NCI-H510A (cell line): ENCODE measurements at places on chromosomes 2 and 18.

DNA sequence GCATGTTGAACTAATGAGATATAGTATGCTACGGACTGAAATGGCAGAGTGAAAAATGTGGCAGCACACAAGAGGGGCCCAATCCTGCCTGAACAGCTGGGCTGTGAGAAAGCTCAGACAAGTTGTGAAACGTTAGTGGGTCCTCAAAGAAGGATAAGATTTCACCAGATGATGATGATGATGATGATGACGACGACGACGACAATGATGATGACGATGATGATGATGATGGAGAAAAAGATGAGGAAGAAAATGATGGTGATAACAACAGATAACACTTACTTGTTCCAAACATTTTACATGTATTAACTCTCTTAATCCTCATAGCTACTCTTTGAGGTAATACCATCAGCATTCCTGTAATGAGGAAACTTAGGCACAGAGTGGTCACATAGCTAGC lies 94.2 kb downstream of the WDPCP start:
- no peak for DNase-seq

- DNase-seq, result no peak
These were observed 536.0 kb upstream of the CDH2 start for GRCh38 chr18:28712796-28713425.

DNA sequence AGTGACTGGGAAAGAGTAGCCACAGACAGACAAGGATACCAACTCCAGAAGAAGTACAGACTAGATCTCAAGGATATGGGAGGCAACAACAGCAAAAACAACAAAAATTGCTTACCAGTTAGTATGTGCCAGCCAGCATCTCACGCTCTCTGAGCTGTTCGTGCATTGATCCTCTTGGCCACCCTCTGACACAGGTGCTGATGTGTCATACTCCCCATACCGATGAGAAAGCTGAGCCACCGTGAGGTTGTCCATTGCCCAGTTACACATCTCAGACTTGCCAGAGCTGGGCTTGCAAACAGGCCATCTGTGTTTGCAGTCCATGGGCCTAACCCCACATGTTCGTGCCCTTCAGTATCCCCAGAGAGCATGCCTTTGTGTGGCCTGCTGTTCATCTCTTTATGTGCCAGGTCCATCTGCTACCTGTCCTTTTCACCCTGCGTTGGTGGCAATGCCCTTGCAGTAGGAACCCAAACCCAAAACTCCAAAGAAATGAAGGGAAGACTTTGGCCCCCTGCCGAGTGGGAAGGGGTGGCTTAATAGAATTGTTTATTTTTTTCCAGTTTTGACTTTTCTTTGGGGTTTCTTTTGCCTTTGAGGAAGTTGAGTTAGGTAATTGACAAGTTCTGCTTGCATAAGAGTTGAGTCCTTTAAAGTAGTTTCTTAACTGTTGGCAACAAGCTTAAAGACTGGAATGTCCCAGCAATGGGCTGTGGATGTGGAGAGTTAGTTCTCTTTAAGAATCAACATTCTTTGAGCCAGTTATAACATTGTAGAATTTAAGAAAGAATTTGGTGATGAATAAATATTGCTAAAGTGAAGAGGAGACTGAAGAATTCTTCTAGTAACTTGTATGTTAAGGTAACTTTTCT lies 46.7 kb downstream of the LYPD6B start:
- DNase-seq, result no peak

GRCh38 chr18:58900015-58900649 lies 35.5 kb downstream of the ZNF532 start:
- DNase-seq, result no peak

- DNase-seq, result no peak
These were observed 471.0 kb upstream of the CDH2 start for GRCh38 chr18:28647961-28648360.

GRCh38 chr2:222572751-222573174 lies 83.1 kb downstream of the FARSB start:
- DNase-seq, result no peak

DNA sequence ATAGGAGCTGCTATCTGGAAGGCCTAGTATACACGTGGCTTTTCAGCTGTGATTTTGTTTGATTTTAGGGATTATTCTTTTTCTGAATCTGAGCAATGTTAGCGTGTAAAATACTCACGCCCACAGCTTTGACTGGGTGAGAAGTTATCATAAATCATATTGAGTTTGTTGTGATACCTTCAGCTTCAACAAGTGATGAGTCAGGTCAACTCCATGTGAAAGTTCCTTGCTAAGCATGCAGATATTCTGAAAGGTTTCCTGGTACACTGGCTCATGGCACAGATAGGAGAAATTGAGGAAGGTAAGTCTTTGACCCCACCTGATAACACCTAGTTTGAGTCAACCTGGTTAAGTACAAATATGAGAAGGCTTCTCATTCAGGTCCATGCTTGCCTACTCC lies at the start of gene GKN1:
Gene GKN1, plus strand, starts transcription at position 386 of the 400 bp plus-strand sequence. CDS start 42 bp downstream, outside the sequence.
- no peak for DNase-seq

GRCh38 chr2:85303780-85304531 lies 23.8 kb downstream of the TGOLN2 start:
- DNase-seq, result no peak

DNA sequence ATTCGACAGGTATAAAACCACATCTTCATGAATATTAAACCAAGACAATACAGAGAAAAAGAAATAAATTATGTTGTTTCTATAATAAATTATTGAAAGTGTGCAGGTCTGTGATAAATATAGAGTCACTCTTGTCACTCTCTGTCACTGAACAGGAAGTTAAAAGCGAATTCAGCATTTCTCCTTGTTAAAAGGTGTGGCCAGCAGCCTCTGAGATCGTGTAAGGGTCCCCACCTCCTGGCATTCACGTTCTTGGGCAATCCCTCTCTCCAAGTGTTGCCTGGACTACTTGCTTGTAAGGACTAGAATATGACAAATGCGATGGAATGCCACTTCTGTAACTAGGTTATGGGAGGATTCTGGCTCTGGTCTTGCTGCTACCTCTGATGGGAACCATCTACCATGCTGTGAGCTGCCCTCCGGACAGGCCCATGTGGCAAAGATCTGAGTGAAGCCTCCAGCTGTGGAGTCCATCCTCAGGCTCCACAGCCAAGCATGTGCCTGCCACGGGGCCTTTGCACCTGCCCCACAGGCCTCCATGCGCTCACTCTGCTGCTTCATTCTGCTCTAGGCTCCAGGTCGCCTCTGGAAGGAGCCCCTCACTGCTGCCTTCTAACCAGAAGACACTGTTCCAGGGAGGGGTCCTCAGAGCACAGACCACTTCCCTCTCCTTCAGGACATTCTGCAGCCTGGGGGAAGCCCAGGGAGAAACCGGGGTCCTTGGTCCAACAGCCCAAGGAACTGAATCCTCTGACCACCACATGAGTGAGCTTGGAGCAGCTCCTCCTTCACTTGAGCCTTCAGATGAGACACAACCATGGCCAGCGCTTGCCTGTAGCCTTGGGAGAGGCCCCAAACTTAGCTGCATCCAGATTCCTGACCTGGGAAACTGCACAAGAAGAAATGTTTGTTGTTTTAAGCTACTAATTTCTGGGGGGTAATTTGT lies 202.9 kb upstream of the HDAC4 start:
- no peak for DNase-seq

DNA sequence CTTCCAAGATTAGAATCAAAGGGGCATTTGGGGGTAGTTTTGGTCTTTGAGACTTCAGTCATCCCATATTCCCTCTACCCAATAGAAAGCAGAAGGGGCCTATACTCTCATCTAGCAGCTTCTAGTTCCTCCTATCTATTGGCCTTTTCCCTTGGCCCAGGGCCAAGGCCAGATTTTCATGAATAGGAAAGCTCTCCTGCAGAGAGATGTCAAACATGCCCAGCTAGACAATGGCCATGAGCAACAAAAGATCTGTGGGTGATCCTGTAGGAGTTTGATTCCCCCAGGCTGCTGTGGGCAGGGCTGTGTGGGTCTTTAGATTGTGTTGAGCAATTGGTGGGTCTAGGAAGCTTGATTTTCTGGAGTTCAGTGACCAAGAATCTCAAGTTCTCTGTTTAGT lies 2.9 kb upstream of the ADCYAP1 start:
- no peak for DNase-seq

GRCh38 chr2:241665731-241666440 lies 20.7 kb downstream of the DTYMK start:
- no peak for DNase-seq

DNA sequence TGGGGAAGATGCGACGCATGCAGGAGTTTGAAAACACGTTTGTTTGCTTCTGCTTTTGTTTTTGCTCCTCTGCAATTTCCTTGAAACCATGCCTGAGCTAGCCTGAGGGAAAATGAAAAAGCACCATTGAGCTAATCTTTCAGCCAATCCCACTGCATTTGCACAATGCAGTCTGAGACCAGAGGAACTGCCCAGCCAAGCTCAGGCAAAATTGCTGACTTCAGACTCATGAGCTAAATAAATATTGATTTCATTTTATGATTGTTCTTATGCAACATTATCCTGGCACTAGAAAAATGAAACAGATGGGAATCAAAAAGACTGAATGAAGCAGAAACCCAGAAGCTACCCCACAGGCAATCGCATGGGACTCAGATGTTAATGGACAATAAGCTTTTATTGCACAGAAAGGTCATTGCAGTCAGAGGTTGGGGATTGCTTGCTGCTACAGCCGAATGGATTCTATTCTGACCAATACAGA lies 37.0 kb downstream of the TPRKB start:
- DNase-seq, result no peak

GRCh38 chr18:24010673-24011072 lies 3.9 kb upstream of the TTC39C start:
- DNase-seq, result no peak
